ENCODE measurements at places on chromosomes 4 and X.

GRCh38 chr4:89184407-89184806 lies 73.1 kb downstream of the TIGD2 start:
- DNase-seq = no peak

DNA sequence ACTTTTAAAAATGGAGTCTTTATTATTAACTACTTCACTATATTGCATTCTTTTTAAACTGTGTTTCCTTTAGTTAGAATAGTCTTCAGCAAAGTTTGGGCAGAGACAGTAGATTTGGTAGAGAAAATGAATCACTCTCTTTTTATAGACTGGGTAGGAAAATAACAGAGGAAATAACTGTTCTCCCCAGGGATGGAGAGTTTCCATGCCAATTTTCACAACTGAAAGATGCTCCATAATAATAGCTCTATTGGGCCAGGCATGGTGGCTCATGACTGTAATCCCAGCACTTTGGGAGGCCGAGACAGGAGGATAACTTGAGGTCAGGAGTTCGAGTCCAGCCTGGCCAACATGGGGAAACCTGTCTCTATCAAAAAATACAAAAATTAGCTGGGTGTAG lies 13.1 kb downstream of the HSD17B13 start:
- DNase-seq = no peak

DNA sequence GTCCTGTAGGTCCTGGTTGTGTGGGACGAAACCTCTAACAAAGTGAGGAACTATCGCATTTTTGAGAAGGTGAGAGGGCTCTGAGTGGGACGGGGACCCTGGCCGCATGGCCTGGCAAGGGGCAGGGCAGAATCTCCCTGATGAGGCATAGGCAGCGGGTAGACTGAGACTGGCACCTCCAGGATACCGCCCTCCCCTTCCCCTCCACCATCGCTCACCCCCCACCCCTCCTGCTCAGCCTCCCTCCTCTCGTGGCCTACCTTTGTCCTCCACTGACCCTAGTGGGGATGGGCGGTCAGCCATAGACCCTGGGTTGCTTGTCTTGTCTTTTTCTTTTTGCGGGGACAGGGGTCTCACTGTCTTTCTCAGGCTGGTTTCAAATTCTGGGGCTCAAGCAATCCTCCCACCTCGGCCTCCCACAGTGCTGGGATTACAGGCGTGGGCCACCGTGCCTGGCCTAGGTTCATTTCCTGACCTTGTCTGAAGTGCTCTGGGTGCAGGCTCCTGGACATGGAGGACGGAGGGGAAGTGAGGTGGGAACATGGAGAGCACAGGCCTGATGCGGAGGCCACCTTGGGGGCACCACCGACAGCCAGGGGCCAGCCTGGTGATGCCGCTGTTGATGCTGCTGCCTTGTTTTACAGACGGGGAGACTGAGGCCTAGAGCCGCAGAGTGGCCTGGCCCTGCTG lies 10.5 kb upstream of the ADD1 start:
- no peak for DNase-seq

DNA sequence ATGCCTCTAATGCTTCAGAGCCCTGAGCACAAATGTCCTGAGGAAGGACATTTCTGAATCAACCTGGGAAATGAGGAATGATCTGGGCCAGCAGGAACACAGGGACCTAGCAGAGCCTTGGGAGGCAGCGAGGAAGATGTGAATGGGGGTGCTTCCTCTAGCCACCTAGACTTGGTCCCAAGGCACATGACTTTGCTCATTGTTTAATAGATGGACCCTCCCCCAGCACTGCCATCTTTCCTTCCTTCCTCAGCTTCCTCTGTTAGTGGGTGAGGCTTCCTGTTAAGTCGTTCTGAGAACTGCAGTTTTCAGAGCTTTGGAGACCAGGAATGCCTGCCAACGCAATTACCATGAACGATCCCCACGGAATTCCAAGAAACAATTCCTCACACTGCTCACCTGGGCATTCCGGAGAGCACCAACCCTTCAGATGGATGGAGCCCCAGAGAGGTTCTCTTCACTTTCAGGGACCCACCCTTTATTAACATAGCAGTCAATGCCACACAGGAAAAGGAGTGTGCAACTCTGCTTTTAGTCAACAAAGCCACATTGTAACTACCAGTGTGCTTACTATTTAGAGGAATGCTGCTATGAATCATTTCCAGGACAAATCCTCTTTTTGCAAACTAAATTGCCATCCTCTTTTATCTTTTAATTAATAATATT lies 48.5 kb upstream of the STIM2 start:
- DNase-seq = no peak

- DNase-seq = no peak
Measured at GRCh38 chr4:188434643-188435042, 295.4 kb downstream of the TRIML1 start.

All from nucleus accumbens (tissue), 56 donors.